Midbrain (tissue), 1 donor: ENCODE measurements at places on chromosomes 16 and 17.

- no peak for DNase-seq
Measured at GRCh38 chr17:72368191-72368590, 247.4 kb downstream of the SOX9 start.

DNA sequence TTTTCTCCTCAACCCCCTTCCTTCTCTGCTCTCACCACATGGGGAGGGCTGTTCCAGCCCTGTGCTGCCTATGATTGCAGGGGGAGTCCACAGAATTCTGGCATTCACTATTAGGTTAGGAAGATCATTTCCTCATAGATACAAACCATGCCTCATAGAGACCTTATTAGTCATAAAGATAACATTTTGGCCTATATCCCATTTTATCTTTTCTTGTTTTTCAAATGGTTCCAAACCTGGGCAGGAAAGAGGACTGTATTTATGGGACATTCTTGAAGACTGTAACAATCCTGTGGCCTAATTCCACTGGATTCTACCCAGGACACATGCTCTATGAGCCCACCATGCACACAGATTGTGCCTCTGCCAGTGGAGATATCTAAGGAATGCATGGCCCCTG lies 51.7 kb downstream of the ASIC2 start:
- DNase-seq, result no peak

- no peak for DNase-seq
Measured at GRCh38 chr17:58970609-58971450, 135.8 kb downstream of the TRIM37 start.

GRCh38 chr16:88713568-88714419 lies 7.5 kb downstream of the CTU2 start:
- no peak for DNase-seq

- peak; percentile 28 for DNase-seq
Measured at GRCh38 chr17:82244413-82245133, 15.7 kb downstream of the SLC16A3 start.

GRCh38 chr17:19418251-19418992 lies 7.4 kb downstream of the RNF112 start:
- DNase-seq, result no peak

- no peak for DNase-seq
Measured at GRCh38 chr17:51064061-51064735, 56.5 kb downstream of the SPAG9 start.

DNA sequence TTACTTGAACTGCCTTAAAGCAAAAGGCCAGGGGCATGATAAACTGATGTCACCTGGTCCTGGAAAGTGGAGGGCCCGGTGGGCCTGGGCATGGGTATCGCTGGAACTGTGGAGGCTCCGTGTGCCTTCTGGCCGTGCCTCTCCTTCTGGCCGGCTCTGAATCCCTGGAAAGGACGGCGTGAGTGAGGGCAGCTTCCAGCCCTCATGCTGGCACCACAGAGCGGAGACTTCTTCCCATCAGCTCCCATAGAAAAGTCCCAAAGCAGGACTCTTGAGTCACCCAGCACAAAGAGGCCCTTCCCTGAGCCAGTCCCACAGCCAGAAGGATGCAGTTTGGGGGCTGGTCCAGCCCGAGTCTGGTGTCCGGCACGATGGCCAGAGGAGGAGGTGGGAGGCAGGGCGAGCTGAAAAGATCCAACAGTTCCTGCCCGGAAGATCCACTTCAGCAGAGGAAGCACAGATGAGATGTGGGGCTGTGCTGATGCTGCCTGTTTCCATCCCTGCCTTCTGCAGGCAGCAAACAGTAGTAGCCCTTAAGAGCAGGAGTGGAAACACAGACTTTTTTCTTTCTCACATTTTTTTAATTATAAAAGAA lies 7.8 kb downstream of the GAA start:
- no peak for DNase-seq

GRCh38 chr16:4940719-4941118 lies 3.8 kb upstream of the PPL start:
- DNase-seq, result no peak

GRCh38 chr17:18037486-18037885 lies 1.5 kb downstream of the ATPAF2 start:
- no peak for DNase-seq

- DNase-seq, result no peak
Measured at GRCh38 chr17:20059728-20060188, 50.6 kb downstream of the SPECC1 start.

- peak; percentile 95 for DNase-seq
Measured at GRCh38 chr17:81128774-81129173, 36.5 kb upstream of the PVALEF start.

GRCh38 chr17:53141731-53142130 lies 681.0 kb upstream of the KIF2B start:
- no peak for DNase-seq

- DNase-seq, result no peak
Measured at GRCh38 chr16:87012954-87013938, 303.9 kb downstream of the C16orf95 start.

DNA sequence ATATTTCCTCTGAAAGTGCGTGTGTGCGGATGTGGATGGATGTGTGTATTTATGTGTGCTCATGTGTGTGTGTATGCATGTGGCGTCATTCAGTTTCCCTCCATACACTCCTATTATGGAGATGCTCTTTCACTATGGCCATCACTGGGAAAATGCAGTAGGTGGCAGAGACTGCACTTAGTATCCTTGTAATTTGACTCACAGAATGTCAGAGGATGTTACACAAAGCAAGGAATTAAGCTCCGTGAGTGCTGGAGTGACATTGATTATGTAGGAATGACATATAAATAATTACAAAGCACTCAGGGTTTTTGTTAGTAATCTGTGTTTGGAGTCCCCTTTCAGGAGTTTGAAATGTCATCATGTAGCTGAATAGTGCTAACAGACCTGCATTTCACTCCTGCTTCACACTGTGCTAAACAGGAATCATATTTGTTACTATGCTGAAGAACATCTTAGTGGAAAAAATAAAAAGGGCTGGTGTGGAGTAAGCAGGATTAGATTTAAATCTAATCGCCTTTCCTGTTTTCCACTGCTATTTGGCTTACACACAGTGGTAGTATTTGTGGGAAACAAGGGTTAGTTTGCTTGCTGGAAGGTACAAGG lies 59.6 kb downstream of the HS3ST4 start:
- DNase-seq, result no peak

DNA sequence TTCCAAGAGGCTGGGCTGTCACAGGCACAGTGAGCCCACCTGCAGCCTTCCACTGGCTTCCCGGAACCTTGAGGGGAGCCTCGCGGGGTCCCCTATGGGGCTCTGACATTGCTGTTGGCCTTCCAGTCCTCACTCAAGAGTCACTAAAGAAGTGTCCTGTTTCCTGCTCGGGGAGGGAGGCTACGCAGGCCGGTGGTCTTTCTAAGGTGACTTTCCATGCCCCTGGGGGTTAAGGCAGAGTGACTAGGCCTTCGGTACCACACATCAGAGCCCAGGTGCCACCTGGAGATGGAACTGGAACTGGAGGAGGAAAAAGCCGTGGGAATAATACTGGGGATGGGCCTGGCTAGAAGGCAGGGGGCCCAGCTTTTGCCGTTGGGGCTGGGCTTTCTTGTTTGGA lies 72.1 kb downstream of the IL21R start:
- DNase-seq, result no peak

DNA sequence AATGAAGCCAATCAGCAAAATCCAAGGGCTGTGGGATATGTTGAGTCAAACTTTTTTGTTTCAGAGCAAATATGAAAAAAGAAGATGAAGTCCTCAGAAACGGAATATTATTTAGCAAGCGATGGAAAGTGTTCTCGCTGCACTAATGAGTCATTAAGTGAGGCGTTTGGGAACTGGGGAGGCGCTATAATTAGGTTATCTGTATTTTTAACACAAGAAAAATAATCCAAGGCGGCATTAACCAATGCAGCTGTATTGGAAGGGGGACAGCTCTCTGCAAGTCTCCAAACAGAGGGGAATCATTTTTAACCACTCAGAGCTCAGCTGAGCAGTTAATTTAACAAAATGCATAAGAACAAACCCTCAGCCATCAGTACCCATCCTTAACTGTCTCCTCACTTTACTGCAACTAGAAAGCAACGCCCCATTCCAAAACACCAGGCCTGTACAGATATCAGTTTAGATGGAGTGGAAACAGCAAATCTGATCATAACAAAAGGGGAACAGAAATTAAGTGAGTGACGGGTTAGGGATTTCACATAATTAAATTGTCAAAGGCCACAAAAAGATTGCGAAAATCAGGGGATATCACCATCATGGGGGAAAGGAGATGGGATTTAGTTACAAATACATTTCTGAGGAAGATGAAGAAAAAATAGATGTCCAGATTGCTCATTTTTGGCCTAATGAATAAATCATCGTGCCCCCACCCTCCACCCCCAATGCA lies 211.0 kb upstream of the TOX3 start:
- DNase-seq, result no peak

- no peak for DNase-seq
Measured at GRCh38 chr17:35766903-35767510, 6.3 kb downstream of the C17orf50 start.

DNA sequence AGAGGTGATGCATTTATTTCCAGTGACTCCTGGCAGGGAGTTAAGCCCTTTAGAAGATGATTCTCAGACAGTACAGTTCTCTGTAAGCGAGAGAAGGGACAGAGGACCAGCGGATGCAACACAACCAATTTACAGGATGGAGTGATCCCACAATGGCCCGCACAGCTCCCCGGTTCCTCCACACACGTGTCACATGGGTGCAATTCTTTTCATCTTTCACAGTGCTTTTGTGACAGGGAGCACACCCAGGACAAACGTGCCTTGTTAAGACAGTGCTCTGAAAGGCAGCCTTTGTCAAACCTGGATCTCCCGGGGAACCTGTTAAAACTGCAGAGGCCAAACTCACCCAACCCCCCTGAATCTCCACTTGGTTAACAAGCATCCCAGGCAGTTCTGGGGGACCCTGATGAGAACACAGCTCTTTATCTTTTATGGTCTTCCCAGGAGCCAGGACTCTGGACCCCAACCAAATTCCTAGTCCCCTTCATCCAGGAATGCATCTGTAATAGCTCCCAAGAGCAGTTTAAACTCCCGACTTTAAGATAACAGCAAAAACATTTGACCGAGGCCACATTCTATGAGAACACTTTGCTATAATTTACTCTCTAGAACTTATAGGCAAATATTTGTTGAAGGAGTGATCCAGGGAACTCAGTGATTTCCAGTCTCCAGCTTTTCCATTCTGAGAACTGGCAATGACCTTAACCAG lies 134.9 kb upstream of the CDH5 start:
- no peak for DNase-seq

DNA sequence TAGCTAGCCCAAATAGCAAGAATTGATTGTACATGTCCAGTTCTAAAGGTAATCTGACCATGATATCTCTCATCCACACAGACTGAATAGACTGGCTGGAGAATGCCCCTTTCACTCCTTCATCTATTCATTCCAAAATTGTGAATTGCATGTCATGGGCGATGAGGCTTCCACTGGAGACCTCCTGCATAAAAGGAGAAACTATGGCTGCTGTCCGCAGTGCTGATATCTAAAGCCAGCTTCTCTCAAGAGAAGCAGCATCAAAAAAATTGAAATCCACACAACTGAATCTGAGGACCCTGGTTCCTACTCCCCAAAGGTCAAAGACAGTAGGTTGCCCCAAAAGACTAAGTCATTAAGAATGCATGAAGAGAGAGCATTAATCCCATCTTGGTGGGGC lies 7.9 kb upstream of the SCNN1G start:
- DNase-seq, result no peak

GRCh38 chr17:11515901-11516300 lies 82.4 kb upstream of the DNAH9 start:
- no peak for DNase-seq

DNA sequence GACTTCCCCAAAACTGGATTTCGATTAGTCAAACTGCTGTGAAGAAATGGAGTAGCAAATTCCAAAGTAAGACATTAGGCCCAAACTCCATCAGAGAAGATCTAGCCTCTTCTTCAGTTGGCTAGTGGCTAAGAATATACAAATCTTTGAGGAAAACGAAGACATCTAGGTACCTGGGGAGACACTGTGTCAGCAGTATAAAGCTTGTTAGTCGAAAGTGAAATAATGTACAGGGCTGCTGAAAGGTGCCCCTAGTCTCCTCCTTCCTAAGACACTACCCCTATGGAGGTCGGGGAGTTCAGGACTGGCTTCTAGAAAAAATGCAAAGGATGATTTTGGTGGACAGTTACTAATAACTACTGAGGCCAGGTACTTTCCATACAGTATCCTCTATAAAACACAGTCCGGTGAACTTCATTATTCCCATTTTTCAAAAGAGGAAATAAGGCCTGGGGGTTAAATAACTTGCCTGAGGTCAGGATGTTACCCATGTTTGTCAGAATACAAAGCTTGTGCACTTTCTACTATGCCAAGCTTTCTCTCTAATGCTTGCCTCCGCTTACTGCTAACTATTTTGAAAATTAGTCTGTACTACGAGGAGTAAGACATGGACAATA lies 15.0 kb downstream of the DNAJC7 start:
- no peak for DNase-seq

DNA sequence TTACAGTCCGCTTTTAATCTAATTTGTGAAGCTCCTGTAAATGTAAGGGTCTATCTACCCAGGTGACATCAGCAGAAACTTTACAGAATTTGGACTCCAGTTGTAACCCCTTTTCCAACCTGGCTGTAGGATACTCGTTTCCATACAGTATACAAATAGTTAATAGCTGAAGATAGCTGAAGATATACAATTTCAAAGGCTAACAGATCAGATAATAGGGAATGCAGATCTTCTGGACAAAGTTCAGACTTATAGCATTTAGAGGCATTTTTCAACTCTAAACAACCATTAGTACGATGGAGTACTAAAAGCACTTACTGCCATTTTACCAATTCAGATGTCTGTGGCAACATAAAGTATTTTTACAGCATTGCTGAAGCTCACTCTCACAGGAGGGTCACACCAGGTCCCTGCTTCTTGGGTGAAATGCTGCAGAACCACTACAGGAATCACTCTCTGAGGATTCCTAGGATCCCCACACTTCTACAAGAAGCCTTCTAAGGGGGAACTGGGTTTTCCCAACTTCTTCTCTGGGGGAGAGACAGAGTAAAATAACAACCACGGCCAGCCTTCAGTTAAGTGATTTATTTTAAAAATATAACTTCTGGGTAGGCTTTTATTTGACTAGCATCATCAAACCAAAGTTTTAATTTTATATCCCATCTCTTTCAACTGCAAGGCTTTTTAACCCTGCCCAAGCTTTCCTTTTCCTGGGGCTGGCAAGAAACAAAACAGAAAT lies 2.9 kb downstream of the VEZF1 start:
- no peak for DNase-seq

DNA sequence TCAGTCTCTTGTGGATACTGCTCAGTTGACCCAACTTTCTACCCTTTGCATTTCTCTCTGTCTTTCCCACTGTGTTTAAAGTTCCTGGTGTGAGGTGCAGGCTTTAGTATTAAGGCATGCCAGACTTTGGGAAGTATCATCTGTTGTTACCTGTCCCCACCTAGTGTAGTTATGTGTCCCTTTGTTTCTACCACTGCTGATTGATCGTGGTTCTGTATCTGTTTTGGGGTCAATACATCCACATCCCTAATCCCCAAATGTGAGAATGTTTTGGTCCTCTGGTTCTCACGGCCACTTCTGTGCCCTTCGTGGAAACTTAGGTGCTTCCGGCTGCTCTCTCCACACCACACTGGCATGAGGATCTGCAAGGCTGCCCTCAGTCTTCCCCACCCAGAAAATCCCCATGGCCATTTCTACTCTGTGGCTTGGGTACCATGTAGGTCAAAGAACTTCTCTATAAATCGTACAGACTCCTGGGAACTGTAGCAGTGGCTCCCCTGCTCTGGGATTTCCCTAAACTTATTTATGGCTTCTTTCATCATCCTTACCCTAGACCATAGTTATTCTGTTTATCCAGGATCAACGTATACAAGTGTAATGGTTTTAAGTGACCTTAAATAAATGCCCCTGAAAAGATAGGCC lies 443.2 kb downstream of the XYLT1 start:
- no peak for DNase-seq
